ENCODE measurements at places on chromosomes 11 and 22.

GRCh38 chr11:85627332-85627997 is at the start of gene DLG2:
Gene DLG2 (minus strand): TSS chr11:85627344.
- no peak for DNase-seq

DNA sequence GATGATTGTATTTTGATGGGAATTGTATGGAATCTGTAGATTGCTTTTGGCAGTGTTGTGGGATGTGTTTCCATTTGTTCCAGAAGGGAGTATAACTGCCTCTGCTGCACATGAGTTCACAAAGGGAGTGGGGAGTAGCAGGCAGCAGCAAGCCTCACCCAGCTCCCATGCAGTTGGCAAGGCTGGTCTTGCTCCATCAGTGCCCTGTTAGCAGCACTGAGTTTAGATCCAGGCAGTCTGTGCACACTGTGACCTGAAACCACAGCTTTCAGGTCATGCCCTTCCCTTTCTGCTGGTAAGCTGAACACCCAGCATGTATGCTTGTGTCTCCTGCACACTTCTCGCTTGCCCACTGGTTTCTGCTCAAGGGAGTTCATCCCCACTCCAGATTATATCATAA is 3.7 kb upstream of the NUCB2 start:
- DNase-seq, result no peak

DNA sequence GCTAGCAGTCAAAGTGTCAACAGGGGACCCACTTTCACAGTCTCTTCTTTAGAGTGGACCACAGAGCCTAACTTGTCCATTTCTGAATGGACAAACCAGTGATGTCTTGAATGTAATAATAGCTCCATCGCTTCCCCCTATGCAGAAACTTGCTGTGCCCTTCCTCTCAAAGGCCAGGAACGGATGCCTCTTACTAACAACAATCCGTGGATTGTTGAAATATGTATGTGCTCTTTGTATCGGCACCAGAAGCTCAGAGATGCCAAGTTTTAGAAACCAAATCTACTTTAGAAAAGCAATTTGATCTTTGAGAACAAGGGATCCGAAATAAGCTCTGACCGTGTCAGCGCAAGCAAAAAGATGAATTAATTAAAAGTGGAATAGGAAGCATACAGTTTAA is 259.5 kb upstream of the POU2AF2 start:
- no peak for DNase-seq

- DNase-seq, result no peak
Observed at GRCh38 chr11:28836285-28837081, 728.3 kb downstream of the METTL15 start.

GRCh38 chr11:13009921-13010748 is 1.0 kb downstream of the RASSF10 start:
- DNase-seq, result no peak

GRCh38 chr11:104682206-104682605 is 216.1 kb downstream of the CASP12 start:
- no peak for DNase-seq

DNA sequence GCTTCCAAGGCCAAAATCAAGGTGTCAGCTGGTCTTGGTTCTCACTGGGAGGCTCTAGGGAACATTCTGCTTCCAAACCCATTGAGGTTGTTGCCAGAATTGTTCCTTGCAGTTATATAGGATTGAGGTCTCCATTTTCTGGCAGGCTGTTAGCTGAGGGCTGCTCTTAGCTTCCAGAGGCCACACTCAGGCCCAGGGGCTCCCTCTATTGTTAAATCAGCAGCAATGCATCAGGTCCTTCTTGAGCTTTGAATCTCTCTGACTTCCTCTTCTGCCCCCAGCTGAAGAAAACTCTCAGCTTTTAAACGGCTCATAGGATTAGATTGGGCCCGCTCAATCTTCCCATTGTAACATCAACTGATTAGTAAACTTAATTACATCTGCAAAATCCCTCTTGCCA is 39.3 kb upstream of the BSX start:
- no peak for DNase-seq

- no peak for DNase-seq
Observed at GRCh38 chr11:130455483-130456127, 7.2 kb downstream of the ADAMTS15 start.

Data from stimulated activated CD8-positive, alpha-beta memory T cell treated with anti-CD3 and anti-CD28 coated beads, Interleukin-7, amount 100 ng/mL, for 1 hour (primary cell).